ENCODE measurements at places on chromosomes 2 and 18.

GRCh38 chr2:220855296-220855695 lies 716.8 kb downstream of the EPHA4 start:
- no peak for DNase-seq

DNA sequence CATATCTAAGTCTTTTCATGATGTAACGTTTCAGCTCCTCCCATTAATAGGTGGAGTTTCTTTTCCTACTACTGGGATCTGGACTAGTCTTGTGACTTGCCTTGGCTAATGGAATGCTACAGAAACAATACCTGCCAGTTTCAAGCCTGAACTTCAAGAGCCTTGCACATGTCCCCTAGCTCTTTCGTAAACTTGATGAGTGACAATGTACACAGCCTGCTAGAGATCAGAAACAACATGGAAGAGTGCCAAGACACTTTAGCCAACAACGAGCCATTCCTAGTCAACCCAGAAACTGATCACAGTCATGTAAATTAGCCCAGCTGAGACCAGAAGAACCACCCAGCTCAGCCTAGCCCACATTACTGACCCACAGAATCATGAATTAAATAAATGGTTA lies 24.8 kb upstream of the STK39 start:
- DNase-seq: no peak

- DNase-seq: no peak
These were observed 75.8 kb downstream of the ANKRD44 start for GRCh38 chr2:197234671-197235191.

GRCh38 chr2:102103284-102103683 lies 39.3 kb upstream of the IL1R1 start:
- no peak for DNase-seq

DNA sequence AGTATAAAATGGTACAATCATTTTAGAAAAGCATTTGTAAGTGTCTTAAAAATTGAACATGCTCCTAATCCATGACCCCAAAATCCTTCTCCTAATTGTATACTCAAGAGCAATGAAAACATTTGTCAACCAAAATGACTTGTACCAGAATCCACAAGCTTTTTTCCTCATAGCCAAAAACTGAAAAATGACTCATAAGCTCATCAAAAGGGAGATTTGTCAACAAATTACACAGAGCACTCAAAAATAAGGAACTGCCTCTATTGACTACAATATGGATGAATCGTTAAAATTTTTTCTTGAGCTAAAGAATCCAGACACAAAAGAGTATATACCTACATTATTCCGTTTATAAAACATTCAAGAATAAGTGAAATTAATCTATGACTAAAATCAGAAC lies 544.8 kb downstream of the ARHGAP15 start:
- no peak for DNase-seq

DNA sequence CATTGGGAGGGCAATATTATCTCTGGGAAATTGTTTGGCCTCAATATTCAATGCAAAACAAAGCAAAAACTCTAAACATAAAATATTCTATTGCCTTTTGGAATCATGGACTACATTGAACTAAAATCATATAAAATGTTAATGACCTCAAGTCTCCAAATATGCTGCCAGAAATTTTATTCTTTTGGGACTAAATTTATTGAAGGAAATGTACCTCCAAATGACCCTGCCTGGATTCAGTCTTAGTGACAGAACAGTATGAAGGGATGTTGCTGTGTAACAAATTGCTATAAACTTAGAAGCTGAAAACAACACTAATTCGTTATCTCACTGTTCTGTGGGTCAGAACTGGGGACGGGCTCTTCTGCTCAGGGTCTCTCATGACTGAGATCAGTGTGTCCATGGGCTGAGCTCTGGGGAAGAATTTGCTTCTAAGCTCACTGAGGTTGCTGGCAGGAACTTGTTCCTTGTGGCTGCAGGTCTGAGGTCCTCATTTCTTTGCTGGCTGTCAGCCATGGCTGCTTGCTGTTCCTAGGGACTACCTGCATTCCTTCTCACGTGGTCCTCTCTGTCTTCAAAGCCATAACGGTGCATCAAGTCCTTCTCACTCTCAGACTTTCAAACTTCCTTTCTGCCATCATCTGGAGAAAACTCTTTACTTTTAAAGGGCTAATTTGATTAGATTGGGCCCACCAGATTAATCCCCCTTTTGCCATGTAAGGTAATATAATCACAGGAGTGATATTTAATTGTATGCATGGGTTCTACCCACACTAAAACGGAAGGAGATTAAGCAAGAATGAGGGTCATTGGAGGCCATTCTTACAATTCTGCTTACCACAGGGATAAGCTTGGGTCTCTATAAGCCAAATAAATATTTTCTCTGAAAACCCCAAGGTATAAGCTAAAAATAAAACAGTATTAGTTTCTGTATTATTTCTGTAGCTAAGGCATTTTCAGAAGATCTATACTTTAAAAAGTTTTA lies 149.0 kb downstream of the ADCYAP1 start:
- DNase-seq: no peak

All from type B pancreatic cell (in vitro differentiated cells).